ENCODE measurements at places on chromosomes 5 and 9. TPM values are rescaled to one million over a fixed set of nuclear protein-coding genes. Genes with fewer than 3 reads are reported as not detected.

DNA sequence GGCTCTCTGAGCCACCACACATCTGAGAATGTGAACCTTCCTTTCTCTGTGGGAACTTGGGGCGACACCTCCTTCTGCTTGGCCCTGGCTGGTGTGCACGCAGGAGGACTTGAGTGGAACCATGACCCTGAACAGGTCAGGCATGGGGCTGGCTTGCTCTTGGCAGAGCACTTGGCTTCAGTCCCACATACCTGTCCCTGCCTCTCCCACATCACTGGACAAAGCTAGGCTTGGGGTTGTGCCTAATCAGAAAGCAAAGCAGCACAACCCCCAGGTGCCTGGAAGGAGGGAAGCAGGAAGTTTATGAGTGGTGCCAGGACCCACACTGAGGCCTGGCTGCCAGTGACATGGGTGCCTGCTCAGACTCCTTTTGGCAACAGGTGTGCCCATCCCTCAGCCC, 13.2 kb downstream of the GADD45G start:
- no peak for DNase-seq

- DNase-seq, result no peak
Measured at GRCh38 chr5:152674403-152674802, 269.3 kb upstream of the NMUR2 start.

DNA sequence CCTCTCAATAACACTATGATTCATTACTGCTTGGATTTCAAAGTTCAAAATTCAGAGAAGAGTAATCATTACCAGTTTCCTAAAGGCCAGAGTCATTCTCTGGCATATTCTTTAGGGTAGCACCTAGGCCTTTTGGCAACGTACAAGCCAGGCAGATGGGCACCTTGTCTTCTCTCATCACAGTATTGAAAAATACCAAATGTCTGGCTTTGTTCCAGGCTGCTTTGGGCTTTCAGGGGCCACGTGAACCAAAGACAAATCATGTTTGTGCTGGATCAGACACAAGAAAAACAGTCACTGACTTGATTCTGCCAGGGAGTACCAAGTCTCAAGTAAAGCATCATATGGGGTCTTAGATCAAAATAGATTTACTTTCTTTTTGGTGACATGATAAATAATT, 15.5 kb downstream of the MEGF9 start:
- DNase-seq, result no peak

GRCh38 chr5:150503386-150503785, 4.5 kb upstream of the NDST1 start:
- DNase-seq, result no peak

TLE1 gene
- total RNA-seq, result 1.8 TPM

ASTN2 gene
- 3.6 TPM for total RNA-seq

Measured in naive thymus-derived CD8-positive, alpha-beta T cell (primary cell).